ENCODE measurements at places on chromosomes 3 and 15.

DNA sequence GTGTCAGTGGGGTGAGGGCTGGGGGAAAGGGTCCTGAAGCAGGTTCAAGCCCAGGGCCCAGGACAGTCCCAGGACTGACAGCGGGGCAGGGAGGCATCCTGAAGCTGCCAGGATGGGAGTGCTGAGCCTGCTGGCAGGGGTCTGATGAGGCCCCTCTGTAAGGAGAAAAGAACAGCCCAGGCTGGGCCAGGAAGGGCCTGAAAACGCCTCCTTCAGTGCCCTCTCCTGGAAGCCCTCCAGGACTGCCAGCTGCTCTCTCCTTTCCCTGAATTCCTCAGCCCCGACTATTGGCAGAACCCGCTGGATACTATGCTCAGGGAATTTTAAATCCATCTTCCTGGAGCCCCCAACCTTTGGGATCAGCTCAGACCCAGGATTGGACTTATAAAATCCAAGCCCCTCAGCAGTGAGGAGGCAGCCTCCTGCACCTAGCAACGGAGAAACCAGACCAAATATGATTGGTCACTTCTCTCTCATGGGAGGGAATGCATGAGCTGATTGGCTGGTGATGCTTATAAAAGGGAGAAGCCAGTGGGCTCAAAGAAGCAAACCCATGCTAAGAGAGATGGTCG, 203.5 kb upstream of the LINGO1 start:
- DNase-seq = no peak

DNA sequence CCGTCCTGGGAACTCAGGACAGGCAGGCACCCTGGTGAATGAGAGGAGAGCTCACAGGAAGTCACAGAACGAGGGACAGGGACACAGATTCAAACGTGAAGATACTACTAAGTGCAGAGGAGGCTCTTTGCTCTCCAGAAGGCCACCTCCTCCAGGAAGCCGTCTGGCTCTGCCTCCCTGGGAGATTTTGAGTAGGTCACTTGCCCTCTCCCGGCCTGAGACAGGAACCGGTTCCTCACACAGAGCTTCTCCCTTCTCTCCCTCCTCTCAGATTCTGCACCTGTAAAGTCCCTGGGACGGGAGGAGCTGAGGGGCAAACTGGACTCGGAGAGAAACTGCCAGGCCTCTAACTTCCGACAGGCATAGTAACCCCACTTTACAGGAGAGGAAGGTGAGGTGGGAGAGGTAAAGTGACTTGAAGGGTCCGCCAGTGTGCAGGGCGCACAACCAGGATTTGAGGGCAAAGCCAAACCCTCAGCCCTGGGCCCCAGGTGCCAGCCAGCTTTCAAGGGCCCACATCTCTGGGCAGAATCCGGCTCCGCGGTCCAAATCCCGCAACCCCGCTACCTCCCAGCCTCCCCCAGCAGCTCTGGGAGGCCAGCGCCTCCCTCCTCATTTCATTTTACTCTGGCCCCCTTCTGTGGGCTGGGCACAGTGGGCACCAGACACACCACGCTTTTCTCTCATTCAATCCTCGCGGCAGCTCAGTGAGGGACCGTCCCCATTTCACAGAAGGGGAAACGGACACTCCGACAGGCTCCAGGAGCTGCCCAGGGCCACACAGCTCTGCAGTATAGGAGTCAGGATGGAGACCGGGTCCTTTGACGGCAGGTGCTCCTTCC, 150.2 kb downstream of the SMAD6 start:
- DNase-seq = no peak

DNA sequence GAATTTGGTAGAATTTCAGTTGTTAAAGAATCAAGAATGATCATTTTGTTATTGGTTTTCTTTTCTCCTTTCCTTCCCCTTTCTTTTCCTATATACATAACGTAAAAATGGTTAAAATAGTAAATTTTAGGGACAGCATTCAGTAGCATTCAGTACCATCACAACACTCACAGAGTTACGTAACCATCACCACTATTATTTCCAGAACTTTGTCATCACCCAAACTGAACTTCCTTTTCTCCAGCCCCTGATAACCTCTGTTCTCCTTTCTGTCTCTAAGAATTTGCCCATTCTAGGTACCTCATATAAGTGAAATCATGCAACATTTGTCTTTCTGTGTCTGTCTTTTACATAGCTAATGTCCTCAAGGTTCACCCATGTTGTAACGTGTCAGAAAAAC, 165.3 kb downstream of the AKAP13 start:
- DNase-seq = no peak

DNA sequence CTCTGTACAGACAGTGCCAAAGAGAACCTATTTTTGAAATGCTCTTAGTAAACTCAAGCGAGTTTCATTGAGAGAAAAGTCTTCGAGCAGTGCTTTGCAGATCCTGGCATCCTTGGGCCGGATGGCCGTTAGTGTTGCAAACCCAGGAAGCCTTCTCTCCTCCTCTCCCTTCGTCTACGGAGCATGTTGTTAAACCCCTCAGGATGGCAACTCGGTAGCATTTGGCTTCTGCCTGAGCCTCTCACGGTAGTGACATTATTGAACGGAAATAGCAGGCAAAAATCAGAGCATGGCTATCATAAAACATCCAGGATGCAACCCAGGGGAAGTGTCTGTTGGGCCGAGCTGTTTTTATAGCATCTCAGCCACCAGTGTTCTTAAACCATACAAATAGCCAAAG, 6.7 kb upstream of the SEC13 start:
- DNase-seq = no peak

DNA sequence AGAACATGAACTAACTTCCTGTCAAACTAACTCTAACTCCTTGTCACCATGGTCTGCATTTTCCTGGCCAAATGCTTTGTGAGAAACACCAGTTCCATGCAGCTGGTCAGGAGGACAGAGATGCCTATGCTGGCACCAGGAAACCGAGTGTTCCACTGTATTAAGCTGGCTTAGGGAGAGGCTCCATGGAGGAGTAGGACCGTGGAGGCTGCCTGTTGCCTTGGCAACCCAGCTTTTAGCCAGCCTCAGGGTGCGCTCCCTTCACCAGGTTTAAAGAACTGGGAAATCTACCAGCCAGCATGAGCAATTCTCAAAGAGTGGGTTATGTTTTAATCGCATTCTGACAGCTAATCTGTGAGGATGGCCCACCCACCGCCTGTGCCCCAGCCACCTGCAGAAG, 394.1 kb downstream of the OCA2 start:
- no peak for DNase-seq

DNA sequence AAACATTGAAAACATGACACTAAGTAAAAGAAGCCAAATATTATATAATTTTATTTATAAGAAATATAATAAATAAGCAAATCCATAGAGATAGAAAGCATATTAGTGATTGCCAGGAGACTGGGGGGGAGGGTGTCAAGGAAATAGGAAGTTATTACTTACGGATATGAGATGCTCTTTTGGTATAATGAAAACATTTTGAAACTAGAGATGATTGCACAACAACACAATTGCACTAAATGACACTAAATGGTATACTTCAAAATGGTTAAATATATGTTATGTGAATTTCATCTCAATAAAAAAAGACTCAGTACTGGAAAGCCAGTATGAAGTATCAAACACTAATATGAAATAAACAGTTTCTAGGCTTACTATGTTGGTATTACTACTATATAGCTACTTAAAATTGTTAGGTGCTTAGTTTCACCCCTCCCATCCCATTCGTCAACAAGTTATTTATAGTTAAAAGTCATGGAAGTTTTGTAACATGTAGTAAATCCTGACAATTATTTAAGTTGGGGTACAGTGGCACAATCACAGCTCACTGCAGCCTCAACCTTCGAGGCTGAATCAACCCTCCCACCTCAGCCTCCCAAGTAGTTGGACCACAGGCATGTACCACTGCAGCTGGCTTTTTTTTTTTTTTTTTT, 43.7 kb downstream of the STAG1 start:
- no peak for DNase-seq

Measured in thyroid gland (tissue), 4 donors.